ENCODE measurements at places on chromosomes 5 and 9. TPM values are rescaled to one million over a fixed set of nuclear protein-coding genes. Genes with fewer than 3 reads are reported as not detected.

TAL2 gene
- not detected for total RNA-seq

CDC20B gene
- not detected for total RNA-seq

DNA sequence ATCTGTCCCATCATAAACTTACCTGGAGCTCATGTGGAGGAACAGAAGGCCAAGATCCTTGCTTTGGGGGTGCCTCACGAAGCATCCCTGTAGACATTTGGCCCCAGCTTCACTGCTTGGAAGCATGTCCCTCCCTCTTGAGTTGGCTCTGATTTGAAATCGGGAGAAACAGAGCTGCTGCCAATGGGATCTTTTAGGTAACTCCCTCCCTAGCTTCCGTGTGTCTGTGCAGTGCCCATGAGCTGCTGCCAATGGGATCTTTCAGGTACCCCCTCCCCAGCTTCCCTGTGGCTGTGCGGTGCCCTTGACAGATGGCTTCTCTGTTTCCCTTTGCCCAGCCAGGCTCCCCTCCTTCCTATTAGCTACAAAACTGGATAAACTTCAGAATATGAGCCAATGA is 178.0 kb downstream of the NR3C1 start:
- DNase-seq: no peak

DNA sequence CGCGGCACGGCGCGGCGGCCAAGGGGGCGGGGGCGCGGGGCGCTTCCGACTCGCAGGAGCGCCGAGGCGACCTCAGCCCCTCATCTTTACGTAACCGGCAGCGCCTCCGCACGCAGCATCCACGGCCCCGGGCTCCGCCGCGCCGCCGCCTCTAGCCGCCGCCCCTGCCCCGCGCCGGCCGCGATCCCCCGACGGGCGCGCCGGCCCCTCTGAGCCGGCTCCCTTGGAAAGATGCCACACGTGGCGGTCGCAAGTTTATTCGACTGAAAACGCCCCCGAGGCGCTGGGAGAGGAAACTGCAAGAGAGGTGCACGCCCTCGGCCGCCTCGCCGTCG is 1.0 kb downstream of the KLF9 start:
- DNase-seq: no peak

Data from PC-9 (cell line).